Activated T-cell treated with anti-CD3 and anti-CD28 coated beads for 4 hours (primary cell): ENCODE measurements at places on chromosomes 16 and 17.
A peak's percentile ranks its signal among the peaks of the same experiment; 100 is the strongest.

DNA sequence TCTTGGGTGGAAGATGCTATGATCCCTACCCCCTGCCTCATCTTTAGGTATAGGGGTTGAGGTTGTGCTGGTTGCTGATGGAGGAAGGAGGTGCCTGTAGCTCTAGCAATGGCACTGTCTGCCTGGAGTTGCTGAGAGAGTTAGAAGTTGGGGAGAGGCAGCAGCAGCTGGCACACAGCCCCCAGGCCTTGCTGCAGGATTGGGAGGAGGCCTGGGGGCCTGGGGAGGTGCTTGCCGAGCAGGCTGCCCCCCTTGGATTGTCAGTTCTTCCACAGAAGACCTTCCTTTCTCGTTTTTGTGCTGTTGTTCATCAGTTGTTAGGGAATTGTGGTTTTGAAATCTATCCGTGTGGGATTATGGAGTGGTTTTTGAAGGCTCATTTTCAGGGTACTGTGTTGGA lies 52.9 kb downstream of the SEC14L1 start:
- DNase-seq: no peak

DNA sequence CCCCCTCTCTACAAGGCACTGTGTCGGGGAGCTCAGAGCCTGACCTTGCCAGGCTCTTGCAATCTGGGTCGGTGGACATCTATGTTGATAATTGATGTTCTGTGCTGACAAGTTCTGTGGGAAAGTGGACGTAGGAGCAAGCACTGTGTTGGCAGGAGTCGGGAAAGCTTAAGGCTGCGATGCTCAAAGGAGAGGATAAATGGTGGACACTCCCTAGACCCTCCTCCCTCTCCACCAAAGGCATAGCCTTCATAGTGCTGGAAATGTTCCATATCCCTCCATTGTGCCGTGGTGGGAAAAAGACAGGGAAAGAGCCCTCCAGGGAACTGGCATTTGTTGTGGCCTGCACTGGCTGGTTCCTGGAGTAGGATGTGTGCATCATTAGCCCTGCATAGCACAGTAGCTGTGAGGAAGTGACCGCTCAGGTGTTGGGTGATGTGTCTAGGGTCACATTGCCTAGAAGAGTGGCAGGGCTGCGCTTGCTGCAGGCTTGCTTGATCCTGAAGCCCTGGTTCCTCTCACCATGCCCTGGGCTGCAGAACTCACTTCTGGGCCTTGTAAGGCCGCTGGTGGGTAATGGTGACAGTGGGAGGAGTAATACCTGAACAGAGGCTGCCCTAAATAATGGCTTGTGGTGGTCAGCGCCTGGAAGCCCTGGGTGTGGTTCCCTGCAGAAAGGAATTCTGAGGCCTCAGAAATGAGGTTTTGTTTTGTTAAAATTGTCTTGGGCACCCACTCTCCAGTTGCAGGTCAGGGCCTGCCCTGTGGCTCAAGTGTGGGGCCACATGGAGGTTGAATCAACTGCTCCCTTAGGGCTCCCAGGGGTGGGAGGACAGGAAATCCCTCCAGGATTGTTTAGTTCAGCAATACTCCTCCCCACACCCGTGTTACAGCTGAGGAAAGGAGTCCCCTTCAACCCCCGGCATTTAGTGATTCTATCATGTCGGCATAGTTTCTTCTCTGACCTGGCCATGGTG lies 62.6 kb downstream of the KSR1 start:
- DNase-seq: no peak

GRCh38 chr16:56048425-56049105 lies 142.7 kb upstream of the GNAO1 start:
- DNase-seq: no peak

DNA sequence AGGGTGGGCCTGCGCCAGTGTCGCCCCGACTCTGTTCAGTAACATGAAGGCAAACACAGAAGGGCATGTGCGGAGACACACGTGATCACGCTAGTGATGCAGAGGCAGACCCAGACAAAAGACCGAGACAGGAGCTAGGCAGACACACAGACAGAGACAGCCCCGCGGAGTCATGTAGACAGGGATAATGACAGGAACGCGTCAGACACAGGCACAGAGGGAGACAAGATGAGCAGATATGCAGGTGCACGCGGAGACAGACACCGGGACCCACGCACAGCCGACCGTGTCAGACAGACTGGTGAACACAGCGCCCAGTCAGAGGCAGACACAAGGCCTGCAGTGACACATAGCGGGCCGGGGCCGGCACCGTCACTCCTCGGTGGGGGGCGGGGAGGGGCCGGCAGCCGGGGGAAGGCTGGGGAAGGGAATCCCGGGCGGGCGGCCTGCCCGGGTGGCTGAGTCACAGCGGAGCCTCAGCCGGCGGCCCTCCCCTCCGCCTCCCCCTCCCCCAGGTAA lies 7.4 kb downstream of the KDM6B start:
- peak; percentile 95 for DNase-seq

GRCh38 chr17:35914354-35914753 lies 16.2 kb downstream of the RDM1 start:
- DNase-seq: no peak

- DNase-seq: no peak
These were observed 14.6 kb downstream of the COTL1 start for GRCh38 chr16:84603140-84603816.

- DNase-seq: no peak
These were observed 27.8 kb upstream of the MRTFB start for GRCh38 chr16:14043278-14043677.

GRCh38 chr16:3766177-3766576 lies 48.9 kb upstream of the TRAP1 start:
- no peak for DNase-seq

- DNase-seq: peak; percentile 56
These were observed 14.0 kb downstream of the NR1D1 start for GRCh38 chr17:40086150-40087044.

DNA sequence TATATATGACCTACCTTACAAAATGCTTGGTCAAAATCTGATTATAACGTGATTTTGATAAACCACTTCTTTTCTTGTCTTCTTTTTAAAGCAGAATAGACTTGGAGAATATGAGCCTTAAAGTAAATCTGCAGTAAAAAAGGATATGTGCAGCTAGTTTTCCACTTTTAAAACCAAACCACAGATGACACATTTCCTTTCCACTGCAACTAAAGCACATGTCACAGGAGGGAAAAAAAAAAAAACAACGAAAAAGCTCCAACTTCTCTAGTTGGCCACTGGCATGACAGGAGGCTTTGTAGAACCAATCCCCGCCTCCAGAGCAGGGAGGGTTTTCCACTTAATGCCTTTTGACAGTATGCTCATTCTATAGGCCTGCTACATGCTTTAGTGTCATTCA lies at the start of gene EVI2A:
TSS of gene EVI2A (minus strand) at position 142 of the 400 bp plus-strand sequence. CDS start 2,609 bp downstream, outside the sequence.
- peak; percentile 61 for DNase-seq

GRCh38 chr16:85652431-85653221 lies 36.1 kb downstream of the GINS2 start:
- DNase-seq: no peak

GRCh38 chr17:64984181-64984580 lies 64.9 kb upstream of the LRRC37A3 start:
- no peak for DNase-seq

DNA sequence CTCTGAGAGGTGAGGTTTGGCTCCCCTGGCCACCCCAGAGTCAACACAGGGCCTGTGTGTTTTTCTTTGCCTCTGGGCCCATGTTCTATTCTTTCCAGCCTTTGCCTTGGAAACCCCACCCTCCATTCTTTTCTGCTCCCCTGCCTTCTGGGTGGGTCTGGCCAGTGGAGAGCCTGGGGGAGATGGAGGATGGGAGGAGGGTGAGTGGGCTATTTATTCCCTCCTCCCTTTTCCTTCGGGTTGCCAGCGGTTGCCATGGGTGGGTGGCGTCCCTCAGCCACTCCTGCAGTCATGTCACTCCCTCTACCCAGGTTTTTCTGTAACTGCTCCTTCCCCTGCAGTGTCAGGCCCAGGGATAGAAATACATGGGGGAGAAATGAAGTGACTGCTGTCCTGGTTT lies 15.5 kb downstream of the CMIP start:
- no peak for DNase-seq

GRCh38 chr17:78127888-78128550 lies 536 bp downstream of the TMC6 start:
- no peak for DNase-seq

- no peak for DNase-seq
These were observed 57.2 kb downstream of the VAC14 start for GRCh38 chr16:70743791-70744190.

- DNase-seq: no peak
These were observed 15.9 kb upstream of the ULK2 start for GRCh38 chr17:19883537-19884215.

DNA sequence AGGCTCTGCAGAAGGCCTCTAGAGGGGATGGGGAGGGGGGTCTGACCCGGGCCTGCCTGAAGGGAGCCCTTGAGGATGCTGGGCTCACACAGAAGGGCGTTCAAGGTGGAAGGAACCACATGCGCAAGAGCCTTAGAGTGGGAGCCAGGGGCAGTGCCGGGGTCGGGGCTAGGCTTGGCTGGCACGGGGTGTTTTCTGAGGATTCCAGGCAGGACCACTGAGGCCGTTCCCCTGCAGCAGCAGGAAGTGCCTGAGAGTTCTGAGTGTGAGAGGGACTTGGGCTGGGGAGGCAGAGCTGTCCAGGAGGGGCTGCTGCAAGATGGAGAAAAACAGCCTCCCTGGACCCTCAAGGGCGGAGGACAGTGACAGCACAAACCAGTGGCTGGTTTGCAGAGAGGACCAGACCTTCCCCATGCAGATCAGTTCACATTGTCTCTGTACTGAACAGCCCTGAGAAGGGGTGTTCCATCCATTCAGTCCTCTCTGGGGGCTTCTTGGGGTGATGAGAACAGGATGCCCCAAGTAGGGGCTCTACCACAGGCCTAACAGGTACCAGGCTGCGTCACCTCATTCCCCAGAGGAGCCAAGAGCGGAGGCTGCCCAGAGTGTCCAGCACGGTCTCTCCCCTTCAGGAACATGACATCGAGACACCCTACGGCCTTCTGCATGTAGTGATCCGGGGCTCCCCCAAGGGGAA lies 3.4 kb downstream of the NDRG4 start:
- no peak for DNase-seq

GRCh38 chr16:80875616-80876015 lies 71.2 kb upstream of the CDYL2 start:
- no peak for DNase-seq

DNA sequence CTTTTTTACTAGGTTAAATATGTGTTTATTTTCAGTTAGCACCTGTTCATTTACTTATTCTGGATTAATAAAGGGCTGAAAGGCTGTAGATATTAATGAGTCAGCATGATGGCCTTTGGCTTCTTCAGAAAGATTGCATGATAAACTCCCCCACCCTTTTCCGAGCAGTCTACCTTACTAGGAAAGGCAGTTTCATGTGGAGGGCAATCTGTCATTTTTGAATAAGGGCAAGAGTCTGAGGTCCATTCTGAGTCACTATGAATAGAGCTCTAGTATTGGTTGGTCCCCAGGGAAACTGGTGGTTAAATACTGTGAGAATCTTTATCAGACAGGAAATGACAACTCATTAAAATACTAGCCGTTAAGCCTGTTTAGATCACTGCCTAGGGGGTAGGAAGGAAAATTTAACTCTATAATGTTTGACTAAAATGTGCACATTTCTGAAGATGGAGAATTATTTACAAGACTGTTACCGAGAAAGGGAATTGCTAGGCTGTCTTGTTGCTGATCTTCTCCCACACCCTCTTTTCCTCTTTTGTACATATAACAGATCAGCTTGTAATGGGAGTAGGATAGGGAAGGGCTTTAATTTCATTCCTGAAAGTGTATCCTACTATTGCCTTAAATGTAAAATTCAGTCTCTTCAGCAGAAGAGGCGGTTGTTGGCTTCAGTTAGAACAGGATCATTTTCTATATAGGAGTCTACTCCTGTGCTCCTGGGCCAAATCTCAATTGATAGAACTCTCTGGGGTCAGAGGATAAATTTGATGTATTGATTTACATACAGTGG lies 63.3 kb downstream of the TUBD1 start:
- DNase-seq: no peak

DNA sequence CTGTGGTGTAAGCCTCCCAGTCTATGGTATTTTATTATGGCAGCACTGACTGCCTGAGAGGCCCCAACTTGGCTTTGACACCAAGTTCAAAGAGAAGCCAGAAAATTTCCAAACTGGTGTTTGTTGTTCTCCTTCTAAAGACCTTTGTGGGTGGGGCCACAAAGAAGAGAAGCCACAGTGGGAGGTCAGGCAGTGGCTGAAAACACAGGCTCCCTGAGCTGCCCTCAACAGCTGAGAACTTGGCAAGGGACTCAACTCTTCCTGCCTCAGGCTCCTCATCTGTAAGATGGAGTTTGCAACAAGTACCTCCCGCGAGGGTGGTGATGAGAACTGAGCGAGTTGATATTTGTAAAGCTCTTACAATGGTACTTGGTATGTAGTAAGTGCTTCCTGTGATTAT lies 18.2 kb downstream of the CES5A start:
- DNase-seq: no peak

GRCh38 chr16:48276102-48276501 lies 28.8 kb upstream of the ABCC11 start:
- DNase-seq: no peak

- no peak for DNase-seq
These were observed 583.4 kb upstream of the PSMD7 start for GRCh38 chr16:73713251-73713650.

DNA sequence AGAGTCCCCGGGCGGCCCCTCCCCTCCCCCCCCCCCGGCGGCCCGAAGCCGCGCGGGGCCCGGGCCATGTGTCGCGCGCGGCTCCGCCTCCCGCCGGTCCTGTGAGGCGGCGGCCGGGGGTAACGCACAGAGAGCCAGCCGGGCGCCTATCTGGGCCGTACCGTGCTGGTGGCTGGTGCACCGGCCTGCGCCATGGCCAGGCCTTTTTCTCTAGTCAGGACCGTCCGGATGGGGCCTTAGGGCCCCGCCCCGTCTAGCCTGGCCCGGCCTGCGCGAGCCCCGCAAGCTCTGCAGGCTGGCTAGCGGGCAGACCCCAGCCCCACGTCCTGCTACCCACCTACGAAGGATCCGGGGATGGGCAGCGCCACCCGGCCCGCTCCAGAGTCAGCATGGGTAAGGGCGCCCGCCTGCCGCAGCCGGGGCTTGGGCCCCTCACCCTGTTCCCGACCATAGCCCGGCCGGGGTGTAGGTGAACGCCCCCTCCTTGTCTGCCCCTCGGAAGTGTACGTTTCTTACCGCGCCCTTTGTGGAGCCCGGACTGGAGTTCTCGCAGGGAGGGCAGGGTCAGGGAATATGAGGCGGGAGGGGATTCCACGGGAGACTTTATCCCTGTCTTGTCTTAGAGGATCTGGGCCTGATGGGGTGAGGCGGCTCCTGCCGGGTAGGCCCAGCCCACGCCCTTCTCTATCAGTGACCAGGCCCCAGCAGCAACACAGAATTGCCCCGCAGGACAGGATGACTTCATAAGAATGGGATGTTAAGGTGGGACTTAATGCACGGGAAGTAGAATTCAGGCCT lies at the start of gene CENPT:
TSS of gene CENPT (minus strand) at position 630 of the 798 bp plus-strand sequence. CDS start 13,834 bp downstream, outside the sequence.
- DNase-seq: no peak

DNA sequence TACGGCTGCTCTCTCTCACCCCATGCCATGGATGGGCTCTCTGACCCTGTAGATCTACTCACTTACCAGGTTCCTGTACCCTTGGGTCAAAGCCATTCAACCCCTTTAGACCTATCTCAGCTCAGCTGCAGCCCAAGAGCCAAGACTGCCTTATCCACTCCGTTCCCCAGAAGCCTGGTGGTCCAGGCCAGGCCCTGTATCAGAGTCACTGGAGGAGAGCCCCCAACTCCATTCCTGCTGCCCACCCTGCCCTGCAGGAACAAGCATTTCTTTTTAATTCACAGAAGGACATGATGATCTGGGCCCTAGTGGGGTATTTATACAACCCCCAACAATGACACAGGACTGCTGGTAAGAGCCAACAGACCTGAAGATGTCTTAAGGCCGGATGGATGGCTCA lies 76.8 kb downstream of the AIPL1 start:
- no peak for DNase-seq
